Thyroid gland (tissue), 4 donors: ENCODE measurements at places on chromosomes 3 and 15. TPM values are rescaled to one million over a fixed set of nuclear protein-coding genes. Genes with fewer than 3 reads are reported as not detected.
A peak's percentile ranks its signal among the peaks of the same experiment; 100 is the strongest.

GRCh38 chr3:157120071-157120892 lies 39.7 kb downstream of the CCNL1 start:
- no peaks in the 10 kb centered on the region for H3K27me3 ChIP-seq
- H3K27ac ChIP-seq = no peak overlapping the region
- peak; percentile 32 for DNase-seq
- H3K4me1 ChIP-seq = peaks cover 35% of the 10 kb centered on the region

The SLC15A2 gene
- total RNA-seq = 8.6 TPM

DNA sequence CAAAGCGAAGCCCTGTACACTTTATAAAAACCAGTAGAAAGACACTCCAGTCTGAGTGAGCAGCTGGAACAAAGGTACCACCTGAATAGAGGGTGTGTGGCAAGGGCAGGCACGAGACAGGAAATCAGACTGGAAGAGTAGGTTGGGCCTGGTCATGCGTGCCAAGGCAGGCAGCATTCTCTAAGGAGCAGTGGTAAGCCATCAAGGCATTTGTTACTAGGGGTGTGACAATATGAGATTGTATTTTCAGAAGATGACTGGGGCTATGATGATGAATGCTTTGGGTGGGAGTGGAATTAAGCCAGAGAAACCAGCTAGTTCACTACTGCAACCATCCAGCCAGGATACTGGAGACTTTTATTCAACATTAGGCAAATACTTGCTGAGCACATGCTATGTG lies 5.0 kb downstream of the JMJD7 start:
- no peaks in the 10 kb centered on the region for H3K27me3 ChIP-seq
- DNase-seq = peak; percentile 93
- H3K27ac ChIP-seq = no peak overlapping the region
- H3K36me3 ChIP-seq = no peaks in the 10 kb centered on the region
- peaks cover 31% of the 10 kb centered on the region for H3K4me1 ChIP-seq
- H3K4me3 ChIP-seq = no peak overlapping the region

- H3K27ac ChIP-seq = no peak overlapping the region
- H3K36me3 ChIP-seq = no peaks in the 10 kb centered on the region
- H3K27me3 ChIP-seq = no peaks in the 10 kb centered on the region
- no peaks in the 10 kb centered on the region for H3K4me1 ChIP-seq
These were observed 304.0 kb upstream of the TLE3 start for GRCh38 chr15:70401709-70402108.

The GPX1 gene
- 398 TPM for total RNA-seq

GRCh38 chr3:151743855-151744254 lies 10.1 kb downstream of the AADACL2 start:
- H3K36me3 ChIP-seq = no peaks in the 10 kb centered on the region
- H3K27me3 ChIP-seq = no peaks in the 10 kb centered on the region
- no peaks in the 10 kb centered on the region for H3K4me1 ChIP-seq
- DNase-seq = no peak

GRCh38 chr15:44009038-44009437 lies 182.2 kb downstream of the WDR76 start:
- no peak overlapping the region for H3K27ac ChIP-seq
- H3K4me1 ChIP-seq = peaks cover 20% of the 10 kb centered on the region
- no peaks in the 10 kb centered on the region for H3K36me3 ChIP-seq
- no peak overlapping the region for H3K4me3 ChIP-seq
- H3K27me3 ChIP-seq = no peaks in the 10 kb centered on the region
- no peak for DNase-seq

GRCh38 chr3:73431183-73431900 lies 193.4 kb downstream of the PDZRN3 start:
- no peaks in the 10 kb centered on the region for H3K27me3 ChIP-seq
- no peak overlapping the region for H3K4me3 ChIP-seq
- peaks cover 7% of the 10 kb centered on the region for H3K4me1 ChIP-seq
- no peak for DNase-seq
- H3K36me3 ChIP-seq = no peaks in the 10 kb centered on the region

DNA sequence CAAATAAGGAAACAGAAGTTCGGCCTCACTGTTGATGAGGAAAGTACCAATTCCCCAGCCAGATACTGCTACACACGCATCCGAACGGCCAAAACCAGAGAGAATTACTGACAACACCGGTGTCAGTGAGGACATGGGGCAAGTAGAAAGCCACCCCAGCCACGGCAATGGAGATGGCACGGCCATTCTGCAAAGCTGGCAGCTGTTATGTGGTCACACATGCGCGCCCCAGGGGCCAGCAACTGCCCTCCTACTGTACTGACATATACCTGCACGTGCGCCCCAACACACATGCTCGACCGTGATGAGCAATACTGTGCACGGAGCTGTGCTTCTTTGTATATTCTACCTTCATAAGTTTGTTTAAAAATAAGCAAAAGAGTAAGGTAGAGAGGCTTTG lies 217.4 kb downstream of the ADAMTS17 start:
- no peaks in the 10 kb centered on the region for H3K4me1 ChIP-seq
- H3K27ac ChIP-seq = no peak overlapping the region
- DNase-seq = no peak
- no peaks in the 10 kb centered on the region for H3K27me3 ChIP-seq

The GPR176 gene
- 9.1 TPM for total RNA-seq

GRCh38 chr15:87293031-87293430 lies 963.5 kb downstream of the NTRK3 start:
- H3K4me3 ChIP-seq = no peak overlapping the region
- no peaks in the 10 kb centered on the region for H3K27me3 ChIP-seq
- no peaks in the 10 kb centered on the region for H3K4me1 ChIP-seq
- no peaks in the 10 kb centered on the region for H3K36me3 ChIP-seq

The SPATA12 gene
- total RNA-seq = not detected

- no peaks in the 10 kb centered on the region for H3K27me3 ChIP-seq
- DNase-seq = no peak
- H3K4me3 ChIP-seq = no peak overlapping the region
- no peak overlapping the region for H3K27ac ChIP-seq
These were observed 16.0 kb upstream of the MINDY4B start for GRCh38 chr3:150921209-150921608.

The ERC2 gene
- total RNA-seq = 8.8 TPM

The PPP2R3A gene
- 15.3 TPM for total RNA-seq

DNA sequence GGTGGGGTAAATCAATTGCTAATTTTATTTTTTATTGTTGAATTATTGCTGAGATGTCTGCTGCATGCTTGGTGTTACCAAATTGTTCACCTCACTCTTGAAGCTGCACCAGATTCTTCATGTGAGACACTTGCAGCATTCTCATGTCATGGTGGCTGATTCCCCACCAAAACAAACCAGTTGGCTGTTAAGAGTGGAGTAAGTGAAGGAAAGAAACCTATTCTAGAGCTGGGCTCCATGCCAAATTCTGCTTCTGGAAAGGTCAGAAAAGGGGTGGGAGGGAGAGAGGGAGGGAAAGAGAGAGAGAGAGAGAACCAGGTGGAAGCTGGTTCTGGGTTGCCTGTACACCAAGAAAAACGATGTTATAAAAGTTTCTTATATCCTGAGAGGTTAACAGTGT lies 317.5 kb upstream of the THRB start:
- H3K27ac ChIP-seq = peak overlapping the region; percentile 51
- DNase-seq = peak; percentile 76
- no peaks in the 10 kb centered on the region for H3K27me3 ChIP-seq
- H3K4me1 ChIP-seq = peaks cover 17% of the 10 kb centered on the region
- H3K36me3 ChIP-seq = no peaks in the 10 kb centered on the region

The GNAI2 gene
- total RNA-seq = 123 TPM

DNA sequence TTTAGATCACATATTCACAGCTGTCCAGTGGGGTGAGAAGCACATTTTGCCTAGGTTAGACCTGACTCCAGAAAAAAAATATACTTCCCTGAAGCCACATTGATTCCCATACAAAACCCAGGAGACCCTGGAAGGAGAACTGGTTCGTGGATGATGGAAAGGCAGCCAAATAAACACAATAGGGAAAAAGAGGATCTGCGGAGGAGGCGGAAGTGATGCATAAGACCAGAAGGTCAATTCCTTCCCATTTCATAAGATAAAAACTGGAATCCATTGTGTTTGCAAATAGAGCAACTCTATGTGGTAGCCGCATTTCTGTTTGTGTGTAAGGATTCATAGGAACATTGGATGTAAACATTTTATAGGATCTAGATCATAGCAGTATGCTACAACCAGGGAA lies 781.9 kb upstream of the GRM7 start:
- no peaks in the 10 kb centered on the region for H3K4me1 ChIP-seq
- no peak overlapping the region for H3K27ac ChIP-seq

GRCh38 chr3:88093266-88093665 lies 34.2 kb downstream of the ZNF654 start:
- no peaks in the 10 kb centered on the region for H3K36me3 ChIP-seq
- H3K4me1 ChIP-seq = no peaks in the 10 kb centered on the region
- no peak overlapping the region for H3K27ac ChIP-seq
- no peaks in the 10 kb centered on the region for H3K27me3 ChIP-seq

DNA sequence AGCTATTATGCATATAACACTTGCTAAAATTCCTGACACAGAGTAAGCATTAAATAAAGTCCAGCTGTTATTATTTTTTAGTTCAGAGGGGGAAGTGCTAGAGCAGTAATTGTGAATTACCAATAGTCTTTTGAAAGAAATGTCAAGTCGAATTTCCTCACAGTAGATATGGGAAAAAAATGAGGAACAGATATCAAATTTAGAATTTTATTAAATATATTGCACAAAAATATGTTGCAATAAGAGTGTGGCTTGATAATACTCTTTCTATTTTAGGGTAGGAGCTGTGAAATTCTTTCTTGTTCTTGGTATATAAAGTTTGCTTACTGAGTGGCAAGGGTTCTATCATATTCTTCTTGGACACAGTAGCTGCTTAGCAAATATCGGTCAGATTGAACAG lies 181.3 kb downstream of the NFKBIZ start:
- H3K27ac ChIP-seq = no peak overlapping the region
- no peak overlapping the region for H3K4me3 ChIP-seq
- H3K4me1 ChIP-seq = peaks cover 2% of the 10 kb centered on the region
- DNase-seq = no peak

- H3K27me3 ChIP-seq = no peaks in the 10 kb centered on the region
- no peaks in the 10 kb centered on the region for H3K36me3 ChIP-seq
- H3K4me3 ChIP-seq = no peak overlapping the region
- DNase-seq = peak; percentile 8
- H3K27ac ChIP-seq = no peak overlapping the region
These were observed 84.2 kb upstream of the WNT5A start for GRCh38 chr3:55571216-55571813.

GRCh38 chr15:33296050-33296449 lies 14.7 kb upstream of the RYR3 start:
- no peak overlapping the region for H3K27ac ChIP-seq
- H3K36me3 ChIP-seq = no peaks in the 10 kb centered on the region

DNA sequence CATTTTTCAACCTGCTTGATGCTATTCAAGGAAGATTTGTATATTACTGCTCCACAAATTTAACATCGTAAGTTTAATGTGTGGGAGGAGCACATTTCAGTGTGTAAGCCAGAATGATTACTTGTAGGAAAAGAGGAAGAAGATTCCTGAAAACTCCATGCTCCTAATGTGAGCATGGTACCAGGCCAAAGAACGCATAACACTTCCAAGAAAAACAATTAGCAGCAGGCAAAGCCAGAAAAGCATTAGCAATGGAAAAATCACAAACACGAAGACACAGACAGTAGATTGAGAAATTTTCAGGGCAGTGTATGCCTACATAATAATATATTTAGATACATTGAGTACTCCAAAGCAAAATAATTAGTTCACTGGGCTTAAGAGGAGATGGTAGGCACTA lies 96.6 kb upstream of the CBLB start:
- H3K4me1 ChIP-seq = no peaks in the 10 kb centered on the region
- no peaks in the 10 kb centered on the region for H3K36me3 ChIP-seq
- no peak overlapping the region for H3K4me3 ChIP-seq
- no peak overlapping the region for H3K27ac ChIP-seq
- no peaks in the 10 kb centered on the region for H3K27me3 ChIP-seq
- DNase-seq = no peak

- no peaks in the 10 kb centered on the region for H3K27me3 ChIP-seq
- no peak overlapping the region for H3K27ac ChIP-seq
- no peaks in the 10 kb centered on the region for H3K36me3 ChIP-seq
These were observed 71.5 kb downstream of the RAD18 start for GRCh38 chr3:8891774-8892173.

The GOLGA6A gene
- total RNA-seq = 0.22 TPM

The TM6SF1 gene
- total RNA-seq = 14.0 TPM

- no peak overlapping the region for H3K4me3 ChIP-seq
- H3K27me3 ChIP-seq = no peaks in the 10 kb centered on the region
- H3K27ac ChIP-seq = no peak overlapping the region
- H3K4me1 ChIP-seq = no peaks in the 10 kb centered on the region
- no peaks in the 10 kb centered on the region for H3K36me3 ChIP-seq
- no peak for DNase-seq
These were observed 44.9 kb downstream of the APBA2 start for GRCh38 chr15:28930476-28931291.
